Stimulated activated CD4-positive, alpha-beta T cell treated with anti-CD3 and anti-CD28 coated beads, Interleukin-2, amount 100 ng/mL, for 24 hours (primary cell): ENCODE measurements at places on chromosomes 1 and 21.

DNA sequence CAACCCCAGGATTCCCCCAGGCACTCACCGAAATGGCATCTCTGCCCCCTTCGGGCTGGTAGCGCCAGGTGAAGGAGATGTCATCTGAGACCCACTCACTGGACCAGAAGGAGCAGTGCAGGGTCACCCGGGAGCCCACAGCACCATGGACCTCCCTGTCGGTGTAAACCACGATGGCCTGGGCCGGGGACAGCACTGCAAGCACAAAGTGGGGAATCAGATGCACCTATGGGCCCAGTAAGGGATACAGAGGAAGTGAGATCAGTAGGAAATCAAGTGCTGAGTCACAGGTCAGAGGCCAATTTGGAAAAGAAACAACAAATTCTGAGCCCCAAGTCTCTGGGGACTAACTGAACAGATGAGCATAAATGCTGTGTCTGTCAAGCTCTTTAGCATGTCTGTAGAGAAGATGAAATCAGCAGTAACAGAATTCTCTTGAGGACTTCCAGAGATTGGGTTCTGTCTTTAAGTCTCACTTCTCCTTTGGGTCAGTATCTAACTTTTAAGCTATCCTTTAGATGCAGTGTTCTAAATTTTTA, 2.5 kb downstream of the MPZ start:
- DNase-seq: no peak

DNA sequence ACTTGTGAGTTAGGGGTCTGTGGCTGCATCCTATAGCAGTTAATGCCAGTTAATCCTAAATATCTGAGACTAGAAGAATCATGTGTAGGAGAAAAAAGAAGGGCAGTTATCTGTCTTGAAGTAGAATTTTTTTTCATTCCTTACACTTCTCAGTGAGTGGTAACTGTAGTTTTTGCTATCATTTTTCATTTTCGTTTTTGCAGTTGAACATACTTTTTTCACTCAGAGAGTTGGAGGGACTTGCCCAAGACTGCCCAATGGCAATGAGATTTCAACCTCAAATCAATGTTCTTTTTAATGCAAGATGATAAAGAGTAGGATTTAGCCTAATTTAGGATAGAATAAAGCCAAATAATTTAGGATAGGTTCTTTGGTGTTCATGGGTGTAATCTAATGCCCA, 5.5 kb downstream of the PRDX6 start:
- DNase-seq: no peak

- no peak for DNase-seq
These were observed 6.8 kb downstream of the SEMA4A start for GRCh38 chr1:156160000-156160742.

DNA sequence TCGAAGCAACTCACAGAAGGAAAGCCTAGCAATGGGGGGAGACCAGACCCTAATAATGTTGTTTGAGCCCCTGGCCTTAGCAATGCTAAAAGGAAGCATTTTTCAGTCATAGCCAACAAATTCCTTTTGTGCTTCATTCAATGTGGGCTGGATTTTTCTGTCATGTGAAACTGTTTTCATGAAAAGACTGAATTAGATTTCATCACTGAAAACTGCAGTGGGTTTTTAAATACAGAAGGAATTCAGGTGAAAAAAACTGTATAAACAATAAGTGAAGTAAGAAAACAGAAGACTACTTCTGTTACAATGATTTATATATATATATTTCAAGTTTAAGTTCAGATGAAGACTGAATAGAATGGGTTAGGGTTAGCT, 204.8 kb downstream of the SMYD3 start:
- no peak for DNase-seq

GRCh38 chr21:41210426-41211059, 42.6 kb downstream of the BACE2 start:
- no peak for DNase-seq

GRCh38 chr1:85172684-85173337, 28.0 kb downstream of the SYDE2 start:
- no peak for DNase-seq

DNA sequence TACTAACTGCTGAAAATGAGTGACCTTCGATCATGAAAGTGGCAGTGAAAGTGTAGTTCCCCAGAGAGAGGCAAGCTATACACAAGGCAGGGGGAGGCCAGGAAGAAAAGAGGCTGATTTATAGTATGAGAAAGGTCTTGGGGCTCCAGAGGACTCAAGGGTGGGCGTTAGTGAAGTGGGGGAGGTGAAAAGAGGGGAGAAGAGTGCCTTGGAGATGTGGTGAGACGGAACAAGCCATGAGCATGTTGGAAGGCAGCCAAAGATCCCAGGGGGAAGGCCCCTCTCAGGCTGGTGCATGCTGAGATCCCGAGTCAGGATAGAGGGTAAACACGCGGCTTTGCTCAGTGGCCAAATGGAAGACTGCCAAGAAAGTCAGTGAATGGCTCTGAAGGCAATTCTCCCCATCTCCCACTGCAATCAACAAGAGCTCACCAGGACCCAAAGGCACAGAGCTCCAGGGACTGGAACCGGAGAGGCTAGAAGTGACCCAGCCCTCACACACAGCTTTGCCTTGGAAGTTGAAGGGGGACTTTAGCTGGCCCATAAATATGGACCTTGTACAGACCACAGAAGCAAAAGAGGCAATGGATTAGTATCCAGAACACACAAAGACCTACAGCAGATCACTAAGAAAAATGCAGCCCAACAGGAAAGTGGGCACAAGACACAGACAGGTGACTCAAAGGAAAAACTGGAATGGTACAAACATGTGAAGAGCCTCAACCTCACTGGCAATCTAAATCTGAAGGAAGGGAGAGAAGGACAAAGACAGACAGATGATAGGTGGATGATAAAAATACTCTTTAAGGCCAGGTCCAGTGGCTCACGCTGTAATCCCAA, 49.6 kb downstream of the HSF2BP start:
- DNase-seq: no peak

GRCh38 chr1:186418503-186418902, 42.4 kb downstream of the PDC start:
- no peak for DNase-seq

DNA sequence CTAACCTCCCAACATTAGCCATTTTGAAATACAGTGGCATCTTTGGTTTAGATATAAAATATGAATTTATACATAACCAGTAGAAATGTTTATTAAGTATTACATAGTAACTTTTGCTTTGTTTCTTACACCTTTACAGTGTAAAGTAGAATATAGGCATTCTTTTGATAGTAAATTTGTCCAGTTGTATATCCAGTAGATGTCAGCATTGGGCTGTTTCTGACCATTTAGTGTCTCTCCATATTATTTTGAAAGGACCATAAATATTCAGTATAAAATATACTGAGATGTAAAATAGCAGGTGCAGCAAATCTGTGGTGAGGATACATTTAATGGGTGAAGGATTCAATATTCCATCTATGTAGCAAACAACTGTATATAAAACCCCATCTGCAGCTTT, 115.8 kb upstream of the ZRANB2 start:
- no peak for DNase-seq
